ENCODE measurements at places on chromosomes 16 and 17.

- peak; percentile 59 for DNase-seq
Measured at GRCh38 chr17:28612936-28613872, 781 bp downstream of the RSKR start.

DNA sequence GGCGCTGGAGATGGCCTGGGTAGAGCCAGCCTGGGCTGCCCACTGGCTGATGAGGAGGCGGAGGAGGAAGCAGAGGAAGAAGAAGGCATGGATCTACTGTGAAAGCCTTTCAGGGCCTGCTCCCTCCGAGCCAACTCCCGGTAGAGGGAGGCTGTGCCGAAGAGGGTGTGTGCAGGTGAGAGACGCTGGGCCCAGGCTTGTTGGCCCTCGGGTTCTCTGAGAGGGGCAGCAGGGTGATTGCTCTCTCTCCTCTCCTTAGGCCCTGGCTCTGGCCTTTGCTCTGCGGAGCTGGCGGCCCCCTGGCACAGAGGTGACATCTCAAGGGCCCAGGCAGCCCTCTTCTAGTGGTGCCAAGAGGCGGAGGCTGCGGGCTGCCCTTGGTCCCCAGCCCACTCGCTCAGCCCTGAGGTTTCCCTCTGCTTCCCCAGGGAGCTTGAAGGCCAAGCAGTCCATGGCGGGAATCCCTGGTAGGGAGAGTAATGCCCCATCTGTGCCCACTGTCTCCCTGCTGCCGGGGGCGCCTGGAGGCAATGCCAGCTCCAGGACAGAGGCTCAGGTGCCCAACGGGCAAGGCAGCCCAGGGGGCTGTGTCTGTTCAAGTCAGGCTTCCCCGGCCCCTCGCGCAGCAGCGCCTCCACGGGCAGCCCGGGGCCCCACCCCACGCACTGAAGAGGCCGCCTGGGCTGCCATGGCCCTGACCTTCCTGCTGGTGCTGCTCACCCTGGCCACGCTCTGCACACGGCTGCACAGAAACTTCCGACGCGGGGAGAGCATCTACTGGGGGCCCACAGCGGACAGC lies 3.6 kb downstream of the TP53I13 start:
- DNase-seq = peak; percentile 48

DNA sequence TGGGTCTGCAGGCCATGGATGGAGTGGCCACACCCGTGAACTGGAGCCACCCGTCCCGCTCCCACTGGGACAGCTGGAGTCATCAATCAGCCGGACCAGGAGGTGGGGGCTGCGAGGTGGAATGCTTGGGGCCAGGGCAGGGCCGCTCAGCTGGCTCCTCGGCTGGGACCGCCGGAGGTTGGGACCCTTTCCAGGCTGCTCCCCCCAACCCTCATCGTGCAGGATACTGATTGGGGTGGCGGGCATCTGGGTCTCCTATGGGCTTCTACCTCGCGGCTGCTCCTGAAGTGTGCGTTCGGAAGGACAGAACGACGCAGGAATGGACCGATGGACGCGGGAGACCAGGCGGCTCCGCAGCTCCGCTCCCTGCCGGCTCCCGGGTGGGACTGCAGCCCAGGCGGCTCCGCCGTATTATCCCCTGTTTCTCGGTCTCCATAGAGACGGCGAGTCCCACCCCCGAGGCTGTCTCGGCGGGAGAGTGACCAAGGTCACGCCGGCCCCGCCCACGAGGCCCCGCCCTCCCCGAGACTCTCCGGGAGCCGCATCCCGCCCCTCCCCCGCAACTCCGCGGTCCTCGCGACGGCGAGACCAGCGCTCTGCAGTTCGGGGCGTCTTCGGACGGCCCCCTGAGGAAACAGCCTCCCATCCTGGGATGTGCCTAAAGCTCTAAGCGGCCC lies at the start of gene TPPP3:
Gene TPPP3, minus strand, starts transcription at position 388 of the 677 bp plus-strand sequence. CDS start 2,387 bp downstream, outside the sequence.
- DNase-seq = peak; percentile 23

DNA sequence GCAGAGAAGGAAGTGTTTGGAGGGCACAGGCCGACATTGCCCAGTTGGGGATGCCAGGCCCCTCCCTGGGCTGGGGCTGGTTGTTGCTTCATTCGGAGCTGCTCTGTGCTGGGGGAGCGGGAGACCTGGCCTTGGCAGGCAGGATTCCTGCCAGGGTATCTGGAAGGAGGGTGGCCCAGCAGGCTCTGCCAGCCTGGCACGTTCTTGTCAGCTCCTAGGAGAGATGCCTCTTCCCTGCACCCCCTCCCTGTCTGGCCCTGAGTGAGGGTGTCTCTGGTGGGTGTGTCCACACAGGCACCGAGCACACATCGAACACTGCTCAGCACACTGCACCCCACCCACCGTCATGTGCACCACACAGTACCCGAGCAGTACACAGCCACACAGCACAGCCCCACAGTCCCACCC lies 35.2 kb downstream of the ARHGAP23 start:
- DNase-seq = no peak

- no peak for DNase-seq
Measured at GRCh38 chr16:67697422-67698185, 21.5 kb downstream of the GFOD2 start.

DNA sequence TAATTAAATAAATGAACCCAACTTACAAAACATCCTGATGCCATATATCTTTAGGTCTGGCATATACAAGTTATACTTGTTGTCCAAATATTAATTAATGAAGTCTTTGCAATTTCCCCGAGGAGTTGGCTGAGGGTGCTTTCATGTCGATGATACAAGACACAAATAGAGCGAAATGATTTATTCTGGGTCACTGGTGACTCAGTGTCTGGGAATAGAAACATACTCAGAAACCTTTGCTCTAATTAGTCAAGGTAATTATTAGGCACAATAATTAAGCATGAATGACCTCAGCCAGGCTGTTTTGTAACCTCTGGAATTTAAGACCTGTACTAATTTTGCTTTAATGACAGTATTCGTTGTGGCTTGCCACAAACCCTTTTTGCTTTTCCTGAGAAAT lies 37.0 kb upstream of the HAPSTR1 start:
- no peak for DNase-seq

Data from CD8-positive, alpha-beta memory T cell (primary cell).